Non-pigmented ciliary epithelial cell (primary cell): ENCODE measurements at places on chromosomes 11 and 22.

DNA sequence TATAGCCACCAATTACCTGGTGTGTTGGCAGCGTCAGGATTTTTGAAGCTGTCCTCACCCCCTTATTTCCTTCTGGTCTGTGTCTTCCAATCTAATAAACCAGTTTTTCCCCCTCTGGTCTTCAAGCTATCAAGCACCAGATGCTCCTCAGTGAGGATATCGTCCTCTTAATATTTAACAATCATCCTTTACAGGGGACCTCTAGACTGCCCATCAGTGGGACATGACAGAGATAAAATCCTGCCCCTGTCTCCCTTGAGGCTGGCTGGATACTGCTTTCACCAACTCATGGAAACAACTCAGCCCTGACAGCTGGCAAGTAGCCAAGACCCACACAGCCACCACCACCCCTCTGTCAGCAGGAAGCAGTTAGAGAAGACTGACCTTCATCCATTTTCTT, 421.0 kb upstream of the API5 start:
- DNase-seq: no peak

GRCh38 chr11:102267609-102268008, 49.7 kb upstream of the BIRC3 start:
- DNase-seq: no peak

GRCh38 chr22:50699756-50700386, 27.2 kb downstream of the SHANK3 start:
- DNase-seq: no peak

DNA sequence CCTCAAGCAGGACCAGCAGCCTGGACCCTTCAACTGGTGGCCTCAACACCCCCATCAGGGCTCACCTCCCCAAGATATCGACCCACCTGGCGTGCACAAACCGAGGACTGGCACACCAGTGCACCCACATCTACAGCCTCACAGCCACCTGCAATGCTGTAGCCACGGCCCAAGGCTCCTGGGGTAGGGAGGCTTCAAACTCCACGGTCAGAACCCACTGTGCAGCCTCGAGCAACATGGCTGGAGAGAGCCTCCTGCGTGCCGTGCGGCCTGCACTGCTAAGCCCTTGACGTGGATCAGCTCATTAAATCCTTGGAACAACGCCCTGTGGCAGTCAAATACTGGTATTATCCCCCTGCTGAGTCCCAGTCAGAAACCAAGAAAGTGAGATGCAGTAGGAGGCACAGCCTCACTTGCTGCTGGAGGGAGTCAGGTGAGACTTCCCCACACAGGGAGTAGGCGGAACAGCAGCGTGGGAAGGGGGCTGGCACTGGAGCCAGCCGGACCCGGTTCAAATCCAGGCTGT, 4.6 kb downstream of the CARD10 start:
- DNase-seq: no peak

GRCh38 chr11:16902182-16902581, 112.0 kb downstream of the PLEKHA7 start:
- peak; percentile 51 for DNase-seq

DNA sequence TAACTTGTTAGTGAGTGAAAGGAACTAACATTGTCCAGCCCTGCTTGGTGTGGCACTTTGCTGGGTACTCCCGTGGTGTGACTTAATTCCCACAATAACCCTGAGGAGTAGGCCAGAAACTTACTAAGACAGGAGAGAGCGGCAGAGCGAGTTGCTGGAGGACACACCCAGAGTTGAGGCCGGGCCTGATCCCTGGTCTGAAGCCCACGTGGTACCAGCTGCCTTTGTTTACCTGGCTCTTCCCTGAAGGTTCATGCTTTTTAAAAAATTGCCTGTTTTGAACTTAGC, 594 bp downstream of the MPST start:
- no peak for DNase-seq

- DNase-seq: no peak
Measured at GRCh38 chr11:122362381-122362780, 246.4 kb upstream of the BLID start.

- no peak for DNase-seq
Measured at GRCh38 chr22:29109822-29110221, 37.0 kb downstream of the KREMEN1 start.

DNA sequence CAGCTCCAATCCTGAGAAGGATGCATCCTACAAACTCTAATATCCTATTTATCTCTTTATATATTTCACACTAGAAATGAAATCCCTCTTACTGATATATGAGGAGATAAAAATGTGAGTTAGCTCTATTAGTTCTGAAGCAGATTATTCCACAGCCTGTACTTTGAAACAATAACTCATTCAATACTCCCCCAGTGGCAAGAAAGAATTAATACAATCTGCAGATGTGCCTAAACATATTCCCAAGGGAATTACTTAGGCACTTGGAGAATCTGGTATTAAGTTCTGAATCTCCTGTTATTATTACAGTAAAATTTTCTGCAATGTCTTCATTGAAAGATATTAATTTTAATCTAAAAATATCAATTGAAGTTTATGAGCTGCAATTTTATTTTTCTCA, 59.4 kb downstream of the DDI1 start:
- no peak for DNase-seq

DNA sequence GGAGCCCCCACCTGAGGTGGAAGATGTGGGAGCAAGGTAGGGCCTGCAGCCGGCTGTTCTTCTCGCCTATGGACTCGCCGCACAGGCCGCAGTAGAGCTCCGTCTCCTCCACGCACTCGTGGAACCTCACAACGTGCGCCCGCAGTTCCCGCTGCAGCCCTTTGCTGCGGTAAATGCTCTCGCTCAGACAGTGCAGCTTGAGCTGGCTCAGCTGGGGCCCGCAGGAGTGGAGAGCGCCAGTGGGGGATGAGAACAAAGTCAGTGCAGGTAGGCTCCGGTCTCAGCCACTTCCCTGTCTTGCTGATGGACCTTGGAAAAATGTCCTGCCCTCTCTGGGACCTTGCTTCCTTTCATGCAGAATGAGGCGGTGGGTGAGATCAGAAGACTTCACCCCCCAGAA, 10.2 kb downstream of the RAPSN start:
- no peak for DNase-seq

DNA sequence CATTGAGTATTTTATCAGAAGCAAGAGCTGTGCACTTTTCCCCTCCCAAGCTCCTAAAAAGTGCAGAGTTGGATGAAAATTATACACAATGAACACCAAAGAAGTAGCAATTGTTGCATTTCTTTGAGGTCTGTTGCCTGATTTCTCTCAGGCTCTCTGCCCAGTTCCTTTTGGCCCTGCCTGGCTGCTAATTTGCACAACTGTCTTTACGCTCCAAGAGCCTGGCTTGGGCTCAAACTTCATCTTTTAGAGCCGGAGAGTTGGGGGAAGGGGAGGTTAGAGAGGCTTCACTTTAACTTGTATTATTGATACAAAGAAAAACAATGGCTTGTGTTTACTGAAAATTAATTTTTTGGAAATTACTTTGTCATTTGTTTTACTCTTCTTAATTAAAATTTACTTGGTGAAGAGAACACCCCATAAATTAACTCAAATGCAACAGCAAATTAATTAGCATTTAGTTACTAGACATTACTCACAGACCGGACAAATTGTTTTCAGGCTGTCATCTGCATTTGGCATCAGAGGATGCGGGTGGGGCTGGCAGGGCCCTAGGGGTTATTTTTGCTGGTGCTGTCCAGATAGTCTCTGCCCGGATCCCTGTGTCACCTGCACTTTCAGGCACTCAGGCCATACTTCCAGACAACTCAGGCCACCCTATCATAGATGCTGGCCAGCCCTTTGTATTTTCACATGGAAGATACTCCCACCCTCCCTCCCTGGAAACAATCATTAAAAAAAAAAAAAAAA, 407.3 kb downstream of the NXPE2 start:
- DNase-seq: no peak

GRCh38 chr11:12778240-12778905, 104.2 kb downstream of the TEAD1 start:
- DNase-seq: no peak

DNA sequence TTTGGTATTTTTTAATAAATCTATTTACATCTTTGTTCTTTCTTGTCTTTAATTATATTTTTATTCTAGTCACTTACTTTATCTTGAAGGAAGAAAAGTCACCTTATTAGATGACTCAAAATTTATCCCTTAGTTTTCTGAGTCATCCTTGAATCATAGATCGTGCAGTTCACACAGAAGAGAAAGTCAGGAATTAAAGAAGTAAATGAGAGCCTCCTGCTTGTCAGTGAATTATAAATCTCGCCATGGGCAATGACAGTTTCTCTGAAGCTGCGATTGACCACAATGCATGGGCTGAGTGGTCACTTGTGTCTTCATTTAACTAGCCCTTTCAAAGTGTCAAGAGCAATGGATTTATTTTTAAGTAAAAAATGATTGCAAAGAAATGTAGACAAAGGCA, 91.2 kb downstream of the LUZP2 start:
- DNase-seq: no peak

- DNase-seq: no peak
Measured at GRCh38 chr11:115924744-115925567, 420.7 kb upstream of the CADM1 start.

GRCh38 chr11:71334191-71334590, 81.8 kb upstream of the SHANK2 start:
- no peak for DNase-seq

DNA sequence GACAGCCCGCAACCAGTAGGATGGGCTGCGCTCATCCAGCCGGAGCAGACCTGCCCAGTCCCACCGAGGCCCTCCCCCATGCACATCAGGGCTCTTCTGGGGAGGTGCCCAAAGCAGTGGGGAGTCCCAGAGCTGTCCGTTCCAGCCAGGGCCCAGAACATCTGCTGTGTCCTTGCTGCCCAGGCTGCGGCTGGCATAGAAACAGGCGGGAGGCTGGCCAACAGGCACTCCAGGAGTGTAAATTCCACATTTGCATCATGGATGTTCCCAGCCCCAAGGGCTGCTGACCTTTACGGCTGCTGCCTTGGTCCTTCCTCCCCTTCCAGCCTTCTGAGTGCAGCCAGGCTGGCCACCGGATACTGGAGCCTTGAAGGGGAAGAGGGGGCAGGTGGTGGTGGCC, 30.0 kb upstream of the SYT7 start:
- DNase-seq: no peak

DNA sequence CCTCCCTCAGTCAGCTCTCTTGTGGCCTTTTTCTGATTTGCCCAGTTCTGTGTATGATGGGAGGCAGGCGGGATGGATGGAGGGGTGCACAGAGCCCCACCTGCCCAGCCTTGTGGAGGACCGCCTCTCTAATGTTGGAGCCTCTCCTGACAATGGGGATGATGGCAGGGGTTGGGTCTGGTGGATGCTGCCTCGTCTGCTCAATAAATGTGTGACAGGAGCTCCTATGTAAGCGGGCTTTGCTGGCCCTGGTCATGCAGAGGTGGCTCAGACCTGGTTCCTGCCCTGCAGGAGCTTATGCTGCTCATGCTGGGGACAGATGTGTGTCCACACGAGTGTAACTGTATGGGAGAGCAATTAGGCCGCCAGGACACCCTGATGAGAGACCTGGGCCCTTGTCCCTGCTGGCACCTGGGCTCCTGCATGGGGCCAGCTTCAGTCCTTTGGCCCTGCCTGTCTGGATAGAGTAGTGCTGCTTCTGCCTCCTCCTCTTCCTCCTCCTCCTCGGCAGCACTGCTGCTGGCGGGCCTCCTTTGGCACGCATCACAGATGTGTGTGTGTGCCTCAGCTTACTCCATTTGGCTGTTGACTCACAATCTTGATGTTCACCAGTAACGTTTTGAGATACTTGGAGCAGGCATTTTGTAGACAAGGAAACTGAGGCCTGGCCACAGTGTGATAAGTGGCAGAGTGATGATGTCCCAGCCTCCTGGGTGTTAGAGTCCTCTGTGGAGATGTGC, 131.0 kb downstream of the TBC1D22A start:
- no peak for DNase-seq

GRCh38 chr11:134226806-134227325, 2.4 kb downstream of the VPS26B start:
- no peak for DNase-seq

GRCh38 chr11:105592035-105592434, 17.8 kb upstream of the GRIA4 start:
- DNase-seq: no peak

DNA sequence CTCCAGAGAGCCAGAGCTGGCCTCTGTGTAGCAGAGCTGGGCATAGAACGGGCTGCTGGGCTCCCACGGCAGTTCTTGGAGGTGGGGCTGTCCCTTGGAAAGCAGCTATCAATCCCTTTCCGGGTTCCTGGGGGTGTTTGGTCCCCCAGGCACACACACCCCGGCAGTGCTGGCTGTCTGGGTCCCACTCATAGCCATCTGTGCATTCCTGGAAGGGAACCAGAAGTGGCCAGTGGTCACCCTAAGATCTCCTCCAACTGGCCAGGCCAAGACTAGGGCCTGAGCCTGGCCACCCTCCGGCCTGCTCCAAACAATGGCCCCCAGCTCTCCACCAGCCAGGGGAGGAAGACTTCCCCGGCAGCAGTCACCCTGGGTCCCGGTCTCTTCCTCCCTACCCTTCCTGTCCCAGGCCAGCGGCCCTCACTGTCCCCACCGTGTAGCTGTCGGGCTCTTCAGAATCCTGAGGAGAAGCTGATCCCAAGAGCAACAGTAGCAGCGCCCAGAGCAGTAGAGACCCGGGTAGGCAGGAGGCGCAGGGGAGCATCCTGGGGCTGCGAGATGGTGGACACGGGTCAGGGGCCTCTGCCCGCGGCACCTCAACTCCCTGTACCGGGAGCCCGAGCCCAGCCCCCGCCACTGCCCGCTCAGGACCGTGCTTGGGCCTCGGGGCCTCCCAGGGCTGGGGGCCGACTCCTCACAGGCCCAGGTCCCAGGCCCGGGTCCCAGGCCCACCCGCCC, 620 bp downstream of the EFEMP2 start:
- no peak for DNase-seq

- no peak for DNase-seq
Measured at GRCh38 chr11:2321311-2321683, 19.5 kb downstream of the TSPAN32 start.

DNA sequence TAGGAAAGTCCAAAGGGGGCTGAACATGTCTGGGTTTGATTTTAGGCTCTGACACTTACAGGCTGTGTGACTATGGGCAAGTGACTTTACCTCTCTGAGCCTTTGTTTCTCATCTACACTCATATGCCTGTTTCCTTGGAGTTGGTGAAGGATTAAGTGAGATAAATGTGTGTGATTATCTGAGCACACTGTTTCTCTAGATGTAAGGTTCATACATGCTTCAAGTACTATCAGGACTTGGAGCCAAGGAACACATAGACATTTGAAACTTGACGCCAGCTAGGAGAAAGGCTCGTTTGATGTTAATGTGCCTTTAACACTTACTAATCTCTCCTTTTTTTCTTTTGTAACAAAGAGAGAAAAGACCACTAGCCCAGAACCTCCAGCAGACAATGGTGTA, 9.7 kb downstream of the CRYBB1 start:
- DNase-seq: no peak

- DNase-seq: no peak
Measured at GRCh38 chr11:81915045-81915444, 818.6 kb downstream of the FAM181B start.

DNA sequence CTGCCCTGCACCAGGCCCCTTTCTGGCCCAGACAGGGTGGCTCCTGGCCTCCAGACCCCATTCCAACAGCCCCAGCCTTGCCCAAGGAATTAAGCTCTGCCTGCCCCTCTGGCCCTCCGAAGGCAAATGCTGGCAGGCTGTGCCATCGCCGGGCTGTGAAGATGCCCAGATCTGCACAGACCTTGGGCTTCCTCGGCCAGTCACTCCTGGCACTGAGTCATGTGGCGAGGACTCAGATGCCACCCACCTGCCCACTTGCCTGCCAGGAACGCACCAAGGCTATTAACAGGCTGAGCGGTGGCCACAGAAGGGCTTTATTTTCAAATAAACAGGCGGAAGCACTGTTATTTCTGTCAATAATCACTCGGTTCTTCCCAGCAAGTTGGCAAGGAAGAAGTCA, 50.3 kb upstream of the TTLL12 start:
- DNase-seq: no peak
